GM03348 (cell line): ENCODE measurements at places on chromosomes 7 and 10.

- DNase-seq: no peak
Measured at GRCh38 chr7:78792006-78792405, 661.5 kb downstream of the MAGI2 start.

GRCh38 chr10:34092891-34093290 lies 722.2 kb downstream of the PARD3 start:
- peak; percentile 47 for DNase-seq

GRCh38 chr7:82257118-82257695 lies 186.4 kb downstream of the CACNA2D1 start:
- DNase-seq: no peak

- DNase-seq: no peak
Measured at GRCh38 chr7:106392590-106392989, 107.8 kb upstream of the NAMPT start.

- DNase-seq: no peak
Measured at GRCh38 chr10:112517451-112517862, 70.4 kb downstream of the VTI1A start.

DNA sequence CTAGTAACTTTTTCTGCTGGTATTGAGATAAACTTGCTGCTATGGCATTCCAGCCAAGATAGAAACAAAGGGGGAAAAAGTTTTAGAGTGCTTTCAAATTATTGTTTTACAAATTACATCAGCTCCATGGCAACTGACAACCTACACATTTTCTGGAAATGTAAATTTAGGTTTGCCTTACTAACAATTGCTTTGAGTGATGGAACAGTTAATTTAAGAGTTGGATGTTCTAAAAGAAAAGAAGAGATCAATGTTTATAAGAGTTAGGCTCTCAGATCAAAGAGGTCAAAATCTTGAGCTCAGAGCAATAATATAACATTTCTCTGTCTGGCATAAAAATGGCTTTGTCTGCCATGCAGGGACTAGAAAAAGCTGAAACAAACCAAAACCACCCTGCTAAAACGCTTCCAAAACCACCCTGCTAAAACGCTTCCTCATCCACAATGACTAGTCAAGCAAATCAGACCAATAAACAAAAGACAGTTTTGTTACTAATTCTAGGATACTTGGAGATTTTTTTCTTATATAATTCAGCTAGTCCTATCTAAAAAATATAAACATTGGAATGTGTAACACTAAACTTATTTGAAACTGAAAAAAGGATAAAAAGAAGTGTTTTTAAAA lies 32.3 kb downstream of the ORC5 start:
- DNase-seq: no peak

DNA sequence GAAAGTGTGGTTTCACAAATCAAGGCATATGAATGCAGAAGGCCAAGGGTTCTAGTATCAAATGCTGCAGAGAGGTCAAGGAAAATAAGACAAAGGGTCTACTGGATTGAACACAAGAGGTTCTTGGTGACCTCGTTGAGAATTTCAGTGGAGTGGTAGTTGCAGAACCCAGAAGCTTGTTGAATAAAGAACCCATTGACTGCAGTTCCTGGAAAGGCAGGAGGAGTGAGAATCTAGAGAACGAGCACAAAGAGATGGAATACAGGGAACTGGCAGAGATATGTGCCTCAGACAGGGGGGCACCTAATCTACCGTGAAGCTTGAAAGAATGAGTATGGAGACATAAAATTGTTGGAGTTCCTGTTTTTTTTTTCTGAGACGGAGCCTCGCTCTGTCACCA lies 3.5 kb upstream of the SEPTIN7 start:
- no peak for DNase-seq
